ENCODE measurements at places on chromosomes 3 and 15.

DNA sequence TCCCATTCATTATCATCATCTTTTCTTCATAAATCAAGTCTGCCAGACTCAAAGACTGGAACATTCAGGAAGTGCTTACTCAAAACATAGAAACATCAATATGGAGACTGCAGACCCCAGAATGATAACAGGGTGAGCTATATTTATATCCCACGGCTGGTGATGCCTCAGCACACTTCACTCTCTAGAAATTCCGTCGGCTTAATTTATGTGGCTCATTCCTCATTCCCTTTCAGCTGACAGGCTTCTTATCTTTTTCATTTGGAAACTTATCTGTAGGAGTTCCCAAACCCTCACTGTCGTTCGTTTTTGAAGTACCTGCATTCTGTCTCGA, 45.5 kb downstream of the RFTN1 start:
- DNase-seq = no peak

DNA sequence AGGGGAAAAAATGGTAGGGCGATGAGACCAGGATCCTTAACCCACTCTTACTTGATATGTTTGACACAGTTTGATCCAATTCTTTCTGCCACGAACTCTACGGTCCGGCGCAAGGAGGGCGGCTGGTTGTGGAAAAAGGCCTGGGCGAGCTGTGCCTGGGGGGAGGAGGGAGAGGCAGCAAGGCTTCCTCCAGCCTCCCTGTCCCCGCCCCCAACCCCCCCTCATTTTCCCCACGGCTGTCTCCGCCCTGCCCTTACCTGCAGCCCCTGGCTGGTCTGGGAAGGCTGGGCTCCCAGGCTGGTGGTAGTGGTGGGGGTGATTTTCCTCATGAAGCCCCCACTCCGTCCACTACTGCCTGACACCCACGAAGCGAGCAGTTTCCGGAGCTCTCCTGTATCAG, 8.0 kb downstream of the CDAN1 start:
- no peak for DNase-seq

DNA sequence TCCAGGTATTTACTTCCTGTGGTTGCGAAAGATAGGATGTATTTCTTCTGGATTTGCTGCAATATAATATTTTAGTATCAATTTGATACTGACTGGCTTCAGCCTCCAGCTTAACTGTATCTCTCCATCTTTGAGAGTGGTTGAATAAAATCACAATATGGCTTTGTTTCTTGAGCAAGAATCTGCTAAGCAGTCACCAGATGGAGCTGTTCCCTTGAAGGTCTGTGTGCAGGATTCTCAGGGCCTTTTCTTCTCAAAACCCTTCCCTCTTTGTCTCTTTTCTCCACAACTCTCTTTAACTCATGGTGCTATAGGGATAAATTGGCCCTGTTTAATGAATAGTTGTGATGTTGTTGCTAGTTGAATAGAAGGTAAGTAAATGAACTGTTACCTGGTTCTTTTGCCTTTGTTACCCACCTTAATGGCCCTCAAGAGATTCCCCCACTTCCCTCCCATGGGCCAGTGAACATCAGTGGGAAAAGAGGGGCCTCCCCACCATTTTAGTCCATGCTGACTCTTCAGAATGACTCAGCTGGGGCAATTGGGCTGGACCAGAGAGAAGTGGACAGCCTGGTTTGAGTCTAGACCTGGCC, 34.8 kb upstream of the RAB6B start:
- DNase-seq = no peak

GRCh38 chr3:107660306-107660976, 137.7 kb downstream of the BBX start:
- DNase-seq = no peak

DNA sequence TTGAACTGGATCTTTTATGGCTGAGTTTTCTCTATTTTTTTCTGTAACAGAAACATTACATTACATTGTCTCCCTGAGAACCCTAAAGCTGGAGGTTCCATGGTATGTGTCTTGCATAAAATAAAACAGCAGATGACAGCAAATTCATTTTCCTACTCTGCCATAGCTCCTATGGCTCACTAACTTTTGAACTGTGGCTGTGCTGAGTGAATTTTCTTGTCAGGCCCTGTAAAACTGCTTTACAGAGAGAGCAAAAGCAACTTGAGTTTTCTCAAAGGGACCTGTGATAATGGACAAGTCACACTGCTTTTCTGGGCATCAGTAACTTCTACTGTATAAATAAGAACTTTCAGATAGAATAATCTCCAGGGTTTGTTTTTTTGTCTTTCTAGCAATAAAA, 129.9 kb upstream of the TSC22D2 start:
- DNase-seq = no peak

DNA sequence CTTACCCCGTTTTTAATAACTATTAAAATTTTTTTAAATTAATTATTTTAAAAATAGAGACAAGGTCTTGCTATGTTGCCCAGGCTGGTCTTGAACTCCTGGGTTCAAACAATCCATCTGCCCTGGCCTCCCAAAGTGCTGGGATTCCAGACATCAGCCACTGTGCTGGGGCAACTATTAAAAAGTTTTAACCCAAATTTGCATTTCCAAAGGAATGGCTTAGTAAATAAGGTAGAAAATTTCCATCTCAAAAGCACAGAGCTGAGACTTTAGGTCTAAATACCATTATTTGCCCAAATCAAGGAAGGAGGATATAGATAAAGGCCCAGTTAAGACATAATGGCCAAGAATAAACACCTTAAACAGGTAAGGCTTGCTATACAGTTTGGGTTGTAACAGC, 56.4 kb downstream of the MINDY4B start:
- no peak for DNase-seq

- DNase-seq = no peak
These were observed 502.9 kb downstream of the GABRG3 start for GRCh38 chr15:27473845-27474244.

GRCh38 chr3:33807191-33807590, 8.8 kb downstream of the PDCD6IP start:
- DNase-seq = no peak

- no peak for DNase-seq
These were observed 47.6 kb downstream of the TRIM71 start for GRCh38 chr3:32865383-32865782.

DNA sequence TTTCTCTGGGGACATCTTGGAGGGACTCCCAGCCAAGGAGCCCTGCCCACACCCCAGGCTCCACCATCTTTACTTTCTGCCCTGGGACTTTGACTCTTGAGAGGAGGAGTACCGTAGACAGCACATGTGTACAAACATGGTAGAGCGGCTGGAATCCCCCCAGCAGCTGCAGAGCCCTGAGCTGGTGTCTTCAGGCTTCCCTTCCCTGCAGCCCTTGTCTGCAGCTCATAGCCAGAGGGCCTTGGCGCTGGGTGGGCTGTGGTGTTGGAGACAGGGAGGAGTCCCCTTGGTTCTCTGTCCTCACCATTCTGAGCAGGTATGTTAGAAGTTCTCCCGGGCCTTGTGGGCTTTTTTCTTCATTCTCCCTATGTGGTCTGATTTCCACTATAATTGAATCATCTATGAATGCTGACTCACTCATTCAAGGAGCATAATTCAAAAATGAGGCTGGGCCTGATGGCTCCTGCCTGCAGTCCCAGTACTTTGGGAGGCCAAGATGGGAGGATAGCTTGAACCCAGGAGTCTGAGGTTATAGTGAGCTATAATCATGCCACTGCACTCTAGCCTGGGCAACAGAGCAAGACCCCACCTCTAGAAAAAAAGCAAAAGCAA, 97.8 kb upstream of the MEF2A start:
- DNase-seq = peak; percentile 36

DNA sequence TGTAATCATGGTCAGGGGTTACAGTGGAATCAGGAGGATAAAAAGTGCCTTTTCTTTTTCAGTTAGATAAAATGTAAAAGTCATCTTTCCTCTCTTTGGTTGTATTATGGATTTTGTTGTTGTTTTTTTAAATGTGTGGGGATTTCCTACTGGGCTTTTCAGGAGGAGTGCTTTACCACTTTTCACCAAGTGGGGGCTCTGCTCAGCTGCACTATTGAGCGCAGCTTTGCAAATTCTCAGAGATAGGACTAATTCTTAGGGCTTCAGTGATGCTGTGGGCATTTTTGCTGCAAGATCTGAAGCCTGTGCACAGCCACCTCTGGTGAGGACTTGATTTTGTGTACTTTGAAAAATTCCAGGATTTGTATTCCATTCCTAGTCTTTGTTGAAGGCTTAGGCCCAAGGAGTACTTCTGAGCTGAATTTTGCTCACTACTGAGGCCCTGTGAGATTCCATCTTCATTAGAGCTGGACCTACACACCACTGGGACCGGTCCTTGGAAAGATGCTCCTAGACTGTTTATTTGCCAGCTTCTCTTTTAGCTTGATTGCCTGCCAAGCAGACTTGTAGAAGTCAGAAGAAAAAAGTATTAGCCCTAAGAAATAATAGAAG, 7.5 kb downstream of the GNB5 start:
- no peak for DNase-seq

DNA sequence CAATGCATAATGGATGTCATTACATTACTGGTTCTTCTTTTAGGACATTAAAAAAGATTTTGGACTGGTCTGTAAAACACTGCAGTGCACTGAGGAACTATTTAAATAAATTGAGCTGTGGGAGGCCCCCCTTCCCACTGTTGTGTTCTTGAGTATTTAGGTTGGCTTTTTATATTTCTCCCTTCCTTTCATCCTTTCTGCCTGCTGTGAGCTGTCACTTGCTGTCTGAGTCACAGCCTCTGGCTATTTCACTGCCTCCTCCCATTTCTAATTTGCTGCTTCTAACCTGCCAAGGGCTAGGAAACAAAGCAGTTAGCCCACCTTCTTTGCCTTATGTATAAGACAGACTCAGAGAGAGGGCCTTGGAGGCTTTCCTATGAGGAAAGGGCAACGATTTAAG, 89.0 kb upstream of the FNDC3B start:
- no peak for DNase-seq

DNA sequence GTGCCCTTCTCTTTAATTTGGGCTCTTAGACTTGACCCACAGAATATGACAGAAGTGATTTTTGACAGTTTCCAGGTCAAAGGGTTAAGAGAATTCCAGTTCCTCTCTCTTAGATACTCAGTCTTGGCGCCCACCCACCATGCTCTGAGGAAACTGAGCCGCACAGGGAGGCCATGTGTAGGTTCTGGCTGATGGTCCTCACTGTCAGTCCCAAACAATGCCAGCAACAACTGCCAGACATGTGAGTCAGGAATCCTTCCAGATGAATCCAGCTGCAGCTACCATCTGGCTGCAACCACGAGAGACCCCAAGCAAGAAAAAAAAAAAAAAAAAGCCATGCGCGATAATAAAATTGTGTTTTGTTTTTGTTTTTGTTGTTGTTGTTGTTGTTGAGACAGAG, 326.6 kb downstream of the MAGI1 start:
- no peak for DNase-seq

DNA sequence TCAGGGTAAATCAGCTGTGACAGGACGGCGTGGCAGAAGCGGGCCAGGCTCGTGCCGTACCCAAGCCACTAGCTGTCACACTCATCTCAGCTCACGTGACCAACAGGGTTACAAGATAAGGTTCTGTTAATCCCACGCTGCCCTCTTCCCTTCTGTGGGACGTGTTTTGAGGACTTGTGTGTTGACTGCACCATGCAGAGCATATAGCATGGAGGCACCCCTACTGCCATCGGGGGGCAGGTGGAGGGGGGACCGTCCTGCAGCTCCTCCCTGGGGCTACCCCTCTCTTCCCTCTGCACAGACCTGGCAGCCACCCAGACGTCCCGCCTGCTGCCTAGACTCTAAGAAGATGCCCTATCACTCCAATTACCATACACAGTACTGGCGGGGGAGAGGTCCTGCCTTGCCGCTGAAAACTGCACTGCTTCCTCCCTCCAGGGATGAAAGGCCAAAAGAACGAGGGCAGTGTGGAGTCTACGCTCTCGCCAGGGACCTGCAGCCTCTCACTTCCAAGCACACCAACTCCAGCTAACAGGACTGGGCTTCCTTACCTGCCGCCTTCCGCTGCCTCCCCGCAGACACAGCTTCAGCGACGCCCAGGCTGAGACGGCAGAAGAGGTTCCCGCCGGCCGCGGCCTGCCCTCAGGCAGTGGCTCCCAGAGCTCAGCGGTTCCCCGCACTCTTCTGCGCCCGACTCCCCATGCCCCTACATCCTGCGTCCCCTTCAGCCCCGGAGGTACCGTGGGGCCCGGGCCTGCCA, at the start of gene TNK2:
Gene TNK2, minus strand, starts transcription at position 618 of the 760 bp plus-strand sequence. CDS start 19,963 bp downstream, outside the sequence.
- DNase-seq = peak; percentile 78

- no peak for DNase-seq
These were observed 126.5 kb upstream of the MITF start for GRCh38 chr3:69612791-69613190.

DNA sequence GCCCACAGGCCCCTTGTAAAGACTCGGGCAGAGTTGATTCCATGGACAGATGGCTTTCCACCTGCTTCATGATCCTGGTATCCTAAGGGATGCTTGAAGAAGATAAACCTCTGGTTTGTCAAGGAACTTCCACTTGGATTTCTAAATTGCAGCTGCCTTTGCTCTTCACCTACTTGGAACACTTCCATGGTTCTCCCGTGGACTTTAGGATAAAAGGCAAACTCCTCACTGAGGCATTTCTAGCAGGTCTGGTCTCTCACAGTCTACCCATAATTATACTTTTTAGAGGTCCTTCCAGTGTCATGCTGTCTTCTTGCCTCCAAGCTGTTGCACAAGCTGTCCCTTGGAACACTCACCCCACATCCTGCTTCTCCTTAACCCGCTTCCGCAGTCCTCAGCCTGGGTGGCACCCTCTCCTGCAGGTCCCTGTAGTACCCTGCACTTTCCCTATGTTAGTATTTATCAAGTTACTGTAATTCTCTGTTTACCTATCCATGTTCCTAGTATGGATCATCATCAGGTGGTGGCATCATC, 12.7 kb downstream of the TLNRD1 start:
- DNase-seq = no peak

Measured in activated CD8-positive, alpha-beta memory T cell treated with anti-CD3 and anti-CD28 coated beads, Interleukin-2, amount 50 U/mL, for 48 hours (primary cell).